ENCODE measurements at places on chromosomes 5 and 9. TPM values are rescaled to one million over a fixed set of nuclear protein-coding genes. Genes with fewer than 3 reads are reported as not detected.

Gene TAF1L
- total RNA-seq, result under 0.01 TPM

Gene SLC25A2
- total RNA-seq, result not detected

Gene GRXCR2
- total RNA-seq, result not detected

Gene MEIKIN
- total RNA-seq, result not detected

Gene SIT1
- total RNA-seq, result not detected

Gene PCDH1
- 47.2 TPM for total RNA-seq

Gene NR6A1
- 7.7 TPM for total RNA-seq

Gene IL17B
- 22.8 TPM for total RNA-seq

Gene MSH3
- 8.8 TPM for total RNA-seq

DNA sequence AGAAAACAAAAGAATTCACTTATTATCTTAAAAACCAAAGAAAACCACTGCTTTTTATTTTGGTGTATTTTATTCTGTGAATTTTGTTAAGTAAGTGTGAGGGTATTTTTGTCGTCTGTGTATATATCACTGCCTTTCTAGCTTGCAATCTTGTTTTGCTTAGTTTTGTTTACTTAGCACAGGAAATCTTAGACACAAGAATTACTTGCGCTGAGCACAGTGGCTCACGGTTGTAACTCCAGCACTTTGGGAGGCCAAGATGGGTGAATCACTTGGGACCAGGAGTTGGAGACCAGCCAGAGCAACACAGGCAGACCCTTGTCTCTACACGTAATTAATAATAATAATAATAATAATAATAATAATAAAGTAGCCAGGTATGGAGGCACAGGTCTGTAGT is 230.3 kb downstream of the PAPPA start:
- H3K36me3 ChIP-seq, result no peaks in the 10 kb centered on the region
- no peak for DNase-seq
- H3K4me1 ChIP-seq, result no peaks in the 10 kb centered on the region

GRCh38 chr5:31626156-31626555 is 12.8 kb upstream of the PDZD2 start:
- H3K36me3 ChIP-seq, result no peaks in the 10 kb centered on the region
- H3K4me3 ChIP-seq, result no peak overlapping the region
- H3K4me1 ChIP-seq, result no peaks in the 10 kb centered on the region
- no peaks in the 10 kb centered on the region for H3K27me3 ChIP-seq
- DNase-seq, result no peak

DNA sequence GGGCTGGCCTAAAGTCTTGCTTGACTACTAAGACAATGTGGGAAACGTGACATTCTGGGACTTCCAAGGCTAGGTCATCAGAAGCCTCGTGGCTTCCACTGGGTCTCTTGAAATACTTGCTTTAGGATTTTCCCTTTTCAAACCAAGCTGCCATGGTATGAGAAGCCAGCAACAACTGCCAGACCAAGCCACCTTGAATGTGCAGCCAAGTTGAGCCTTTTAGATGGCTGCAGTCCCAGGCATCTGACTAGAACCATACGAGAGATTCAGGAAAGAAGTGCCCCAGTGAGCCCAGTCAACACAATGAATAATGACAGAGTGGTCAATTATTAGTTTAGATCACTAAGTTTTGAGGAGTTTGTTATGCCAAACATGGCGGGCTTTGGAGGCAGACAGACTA is 143.3 kb downstream of the SLF1 start:
- H3K27me3 ChIP-seq, result no peaks in the 10 kb centered on the region
- no peak overlapping the region for H3K4me3 ChIP-seq
- no peak for DNase-seq
- H3K36me3 ChIP-seq, result no peaks in the 10 kb centered on the region
- no peak overlapping the region for H3K27ac ChIP-seq

GRCh38 chr5:63961598-63962161 is 565 bp downstream of the HTR1A start:
- no peak for DNase-seq
- no peak overlapping the region for H3K27ac ChIP-seq
- H3K27me3 ChIP-seq, result no peaks in the 10 kb centered on the region
- no peaks in the 10 kb centered on the region for H3K36me3 ChIP-seq
- no peak overlapping the region for H3K4me3 ChIP-seq

GRCh38 chr5:139301808-139302499 is 8.4 kb downstream of the MATR3 start:
- no peak overlapping the region for H3K27ac ChIP-seq
- peaks cover 59% of the 10 kb centered on the region for H3K4me1 ChIP-seq
- no peaks in the 10 kb centered on the region for H3K36me3 ChIP-seq
- H3K27me3 ChIP-seq, result no peaks in the 10 kb centered on the region
- no peak for DNase-seq

GRCh38 chr5:14580398-14581034 is 1.1 kb upstream of the OTULINL start:
- DNase-seq, result no peak
- no peak overlapping the region for H3K27ac ChIP-seq
- H3K27me3 ChIP-seq, result no peaks in the 10 kb centered on the region
- H3K36me3 ChIP-seq, result no peaks in the 10 kb centered on the region

GRCh38 chr9:16960084-16960483 is 89.6 kb upstream of the BNC2 start:
- no peak for DNase-seq
- no peak overlapping the region for H3K4me3 ChIP-seq
- no peaks in the 10 kb centered on the region for H3K27me3 ChIP-seq
- H3K4me1 ChIP-seq, result no peaks in the 10 kb centered on the region
- no peaks in the 10 kb centered on the region for H3K36me3 ChIP-seq
- no peak overlapping the region for H3K27ac ChIP-seq

DNA sequence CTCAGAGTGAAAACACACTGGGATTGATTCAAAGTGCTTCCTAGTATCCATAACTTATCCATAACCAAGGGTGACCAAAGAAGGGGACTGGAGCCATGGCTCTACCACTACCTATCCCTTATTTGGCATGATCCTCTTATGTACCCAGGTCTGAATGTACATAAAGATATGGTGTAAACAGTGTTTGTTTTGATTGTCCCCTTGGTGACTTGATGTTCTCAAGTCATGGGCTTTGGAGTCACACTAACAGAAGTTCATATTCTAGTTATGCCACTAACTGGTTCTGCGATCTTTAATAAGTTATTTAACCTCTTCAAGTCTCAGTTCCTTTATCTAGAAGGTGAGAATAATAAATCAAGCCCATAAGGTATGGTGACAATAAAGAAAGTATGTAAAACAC is 283.4 kb upstream of the PTGER4 start:
- H3K4me1 ChIP-seq, result no peaks in the 10 kb centered on the region
- no peak for DNase-seq
- no peaks in the 10 kb centered on the region for H3K27me3 ChIP-seq
- no peaks in the 10 kb centered on the region for H3K36me3 ChIP-seq
- H3K27ac ChIP-seq, result no peak overlapping the region

- H3K4me3 ChIP-seq, result no peak overlapping the region
- DNase-seq, result no peak
- H3K27ac ChIP-seq, result peak overlapping the region; percentile 86
- peaks cover 19% of the 10 kb centered on the region for H3K4me1 ChIP-seq
- H3K36me3 ChIP-seq, result no peaks in the 10 kb centered on the region
Observed at GRCh38 chr5:176540956-176541337, 3.7 kb upstream of the RNF44 start.

- H3K27ac ChIP-seq, result no peak overlapping the region
- H3K4me3 ChIP-seq, result no peak overlapping the region
- no peaks in the 10 kb centered on the region for H3K36me3 ChIP-seq
- H3K27me3 ChIP-seq, result no peaks in the 10 kb centered on the region
Observed at GRCh38 chr5:160618286-160618685, 196.6 kb downstream of the PTTG1 start.

- peak overlapping the region; percentile 80 for H3K27ac ChIP-seq
- DNase-seq, result no peak
- H3K4me3 ChIP-seq, result no peak overlapping the region
Observed at GRCh38 chr9:115674091-115674490, 479.5 kb upstream of the PAPPA start.

DNA sequence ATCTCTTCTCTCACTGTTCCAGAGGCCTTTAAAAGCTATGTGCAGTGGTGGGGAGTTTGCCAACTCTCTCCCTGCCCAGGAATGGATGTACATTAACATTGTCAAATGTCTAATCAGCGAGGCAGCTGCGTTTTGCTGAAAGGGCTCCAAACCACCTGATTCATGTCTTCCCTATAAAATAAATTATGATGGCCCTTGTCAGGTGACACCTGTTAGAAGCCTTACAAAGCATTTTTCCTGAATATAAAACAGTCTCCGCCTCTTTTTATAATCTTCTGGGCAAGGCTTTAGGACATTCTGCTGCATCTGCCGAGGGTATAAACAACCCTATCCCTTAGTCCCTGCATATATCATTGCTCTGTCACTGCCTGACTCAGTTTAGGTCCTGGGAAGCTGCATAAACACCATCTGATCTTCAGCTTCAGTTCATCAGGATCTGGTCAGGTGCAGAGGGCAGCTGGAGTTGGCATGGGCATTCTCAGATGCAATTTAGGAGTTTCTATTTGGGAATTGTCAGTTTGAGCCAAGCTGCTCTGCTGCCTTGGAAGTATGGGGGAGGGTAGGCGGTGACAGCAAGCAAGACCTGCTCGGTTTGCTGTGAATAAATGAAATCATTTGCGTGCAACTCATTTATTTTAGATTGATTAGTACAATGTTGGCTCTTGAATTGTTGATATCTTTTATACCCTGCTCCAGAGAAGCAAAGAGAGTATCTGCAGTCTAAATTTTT is 103.5 kb downstream of the ACER2 start:
- no peaks in the 10 kb centered on the region for H3K36me3 ChIP-seq
- no peak overlapping the region for H3K4me3 ChIP-seq
- H3K27me3 ChIP-seq, result no peaks in the 10 kb centered on the region
- DNase-seq, result no peak

GRCh38 chr5:79510638-79511037 is 3.3 kb downstream of the HOMER1 start:
- no peaks in the 10 kb centered on the region for H3K27me3 ChIP-seq
- H3K36me3 ChIP-seq, result no peaks in the 10 kb centered on the region
- no peaks in the 10 kb centered on the region for H3K4me1 ChIP-seq

DNA sequence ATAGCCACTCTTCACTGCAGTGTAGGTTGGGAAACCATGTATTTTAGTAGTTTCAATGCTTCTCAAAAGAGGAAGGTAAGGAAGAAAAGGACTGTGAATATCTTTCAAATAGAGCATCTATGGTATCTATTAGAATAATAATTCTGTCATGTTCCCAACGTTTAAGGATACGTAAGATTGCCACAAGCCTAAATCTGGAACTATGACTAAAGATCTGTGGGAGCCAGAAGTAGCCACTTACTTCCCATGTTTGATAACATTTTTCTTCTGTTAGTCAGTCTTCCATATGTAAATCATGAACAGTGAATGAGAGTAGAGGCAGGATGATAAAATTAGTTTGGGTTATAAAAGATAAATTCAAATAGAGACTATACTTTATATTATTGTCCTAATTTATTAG is 16.3 kb upstream of the MROH2B start:
- no peak overlapping the region for H3K4me3 ChIP-seq
- DNase-seq, result no peak

DNA sequence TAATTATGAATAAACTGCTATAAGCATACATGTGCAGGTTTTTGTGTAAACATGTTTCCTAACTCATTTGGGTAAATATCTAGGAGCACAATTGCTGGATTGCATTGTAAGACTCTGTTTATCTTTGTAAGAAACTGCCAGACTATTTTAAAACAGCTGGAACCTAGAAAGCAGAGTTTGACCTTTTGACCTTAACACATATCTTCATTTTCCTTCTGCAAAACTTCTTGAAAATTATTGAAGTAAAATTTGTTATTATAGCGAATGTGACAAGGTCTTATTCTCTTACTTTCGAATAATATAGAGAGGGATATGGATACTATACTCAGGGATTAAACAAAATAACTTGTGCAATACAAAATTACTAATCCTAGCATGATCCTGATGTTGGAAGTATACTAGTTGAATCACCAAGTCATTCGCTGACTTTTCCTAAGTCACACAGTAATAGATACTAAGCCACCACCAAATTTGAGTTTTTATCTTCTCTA is 3.2 kb upstream of the ANXA1 start:
- peak overlapping the region; percentile 92 for H3K27ac ChIP-seq
- no peak for DNase-seq
- H3K4me1 ChIP-seq, result no peaks in the 10 kb centered on the region
- H3K27me3 ChIP-seq, result no peaks in the 10 kb centered on the region
- H3K4me3 ChIP-seq, result no peak overlapping the region
- H3K36me3 ChIP-seq, result no peaks in the 10 kb centered on the region

- DNase-seq, result no peak
- H3K4me1 ChIP-seq, result peaks cover 17% of the 10 kb centered on the region
- peaks cover 34% of the 10 kb centered on the region for H3K27me3 ChIP-seq
- no peaks in the 10 kb centered on the region for H3K36me3 ChIP-seq
- H3K27ac ChIP-seq, result no peak overlapping the region
- H3K4me3 ChIP-seq, result no peak overlapping the region
Observed at GRCh38 chr9:113352411-113352810, 3.1 kb downstream of the BSPRY start.

GRCh38 chr9:34025811-34026210 is 22.9 kb downstream of the UBAP2 start:
- no peak for DNase-seq
- no peak overlapping the region for H3K4me3 ChIP-seq
- no peak overlapping the region for H3K27ac ChIP-seq
- no peaks in the 10 kb centered on the region for H3K27me3 ChIP-seq
- no peaks in the 10 kb centered on the region for H3K36me3 ChIP-seq

DNA sequence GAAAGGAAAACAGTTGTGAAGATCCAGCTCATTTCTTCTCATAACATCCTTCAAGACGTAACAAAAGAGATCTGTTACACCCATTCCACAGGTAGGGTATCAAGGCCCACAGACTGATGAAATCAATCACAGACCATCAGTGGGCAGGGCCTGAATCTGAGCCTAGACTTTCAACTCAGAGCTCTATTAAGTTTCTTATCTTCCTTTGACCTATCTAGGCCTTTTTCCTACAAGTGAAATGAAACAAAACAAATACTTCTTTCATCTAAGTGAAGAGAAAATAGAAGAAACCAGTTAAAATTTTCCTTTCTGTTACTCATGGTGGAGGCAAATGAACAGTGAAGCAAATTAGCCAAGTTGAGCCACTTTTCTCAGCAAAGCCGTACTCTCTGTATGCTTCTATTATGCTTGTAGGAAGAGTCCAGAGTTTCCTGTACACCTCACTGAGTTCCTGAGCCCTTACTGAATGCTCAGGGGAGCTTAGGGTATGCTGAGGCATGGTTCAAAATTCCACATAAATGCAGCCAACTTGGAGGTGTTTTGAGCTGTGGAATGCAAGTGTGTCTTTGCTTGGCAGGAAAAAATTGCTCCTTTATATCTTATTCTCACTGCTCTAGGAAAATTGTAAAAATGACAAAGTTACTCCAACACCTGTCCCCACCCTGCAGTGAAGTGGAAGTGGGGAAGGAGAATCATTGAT is 91.9 kb downstream of the FEM1C start:
- no peak for DNase-seq
- H3K27me3 ChIP-seq, result no peaks in the 10 kb centered on the region
- H3K27ac ChIP-seq, result no peak overlapping the region
- H3K4me3 ChIP-seq, result no peak overlapping the region

DNA sequence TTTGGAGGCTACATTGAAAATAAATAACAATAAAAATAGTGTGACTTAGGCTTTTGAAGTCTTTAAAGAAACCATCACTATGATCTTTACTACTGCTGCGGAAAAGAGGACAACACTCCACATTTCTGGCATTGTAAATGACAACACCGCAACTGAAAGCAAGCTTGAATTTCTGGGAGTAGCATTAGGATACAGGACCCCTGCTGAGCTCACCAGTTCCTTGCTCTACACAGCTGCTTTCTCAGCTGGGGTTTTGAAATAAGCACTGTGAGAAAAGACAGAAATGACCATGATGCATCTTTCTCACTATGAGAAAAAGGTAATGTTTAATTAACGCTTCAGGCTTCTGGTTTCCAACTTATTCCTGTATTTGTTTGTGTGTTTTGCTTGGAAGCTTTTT is 168.0 kb downstream of the TAF11L14 start:
- no peak overlapping the region for H3K27ac ChIP-seq
- DNase-seq, result no peak
- no peaks in the 10 kb centered on the region for H3K27me3 ChIP-seq
- no peaks in the 10 kb centered on the region for H3K4me1 ChIP-seq
- H3K36me3 ChIP-seq, result no peaks in the 10 kb centered on the region
- no peak overlapping the region for H3K4me3 ChIP-seq
